ENCODE measurements at places on chromosomes 5 and 9. TPM values are rescaled to one million over a fixed set of nuclear protein-coding genes. Genes with fewer than 3 reads are reported as not detected.

- no peak for DNase-seq
These were observed 514.5 kb upstream of the RGMB start for GRCh38 chr5:98258939-98259338.

DNA sequence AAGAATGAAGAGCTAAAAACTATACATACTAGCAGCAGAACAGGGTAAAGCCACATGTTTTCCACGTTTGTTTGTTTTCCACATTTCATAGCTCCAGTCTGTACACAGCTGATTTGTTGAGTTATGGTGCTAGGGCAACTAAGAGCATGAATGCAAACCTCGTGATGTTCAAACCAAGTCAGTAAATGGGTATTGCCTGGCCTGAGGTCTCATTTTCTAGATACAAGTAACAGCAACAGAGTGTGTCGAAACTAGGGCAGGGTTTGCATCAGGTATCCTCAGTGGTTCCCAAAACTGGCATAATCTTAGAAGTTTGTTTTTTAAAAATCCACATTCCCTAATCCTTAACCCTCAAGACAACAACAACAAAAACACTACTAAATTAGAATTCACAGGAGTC, 89.3 kb downstream of the CEMIP2 start:
- no peak for DNase-seq

DNA sequence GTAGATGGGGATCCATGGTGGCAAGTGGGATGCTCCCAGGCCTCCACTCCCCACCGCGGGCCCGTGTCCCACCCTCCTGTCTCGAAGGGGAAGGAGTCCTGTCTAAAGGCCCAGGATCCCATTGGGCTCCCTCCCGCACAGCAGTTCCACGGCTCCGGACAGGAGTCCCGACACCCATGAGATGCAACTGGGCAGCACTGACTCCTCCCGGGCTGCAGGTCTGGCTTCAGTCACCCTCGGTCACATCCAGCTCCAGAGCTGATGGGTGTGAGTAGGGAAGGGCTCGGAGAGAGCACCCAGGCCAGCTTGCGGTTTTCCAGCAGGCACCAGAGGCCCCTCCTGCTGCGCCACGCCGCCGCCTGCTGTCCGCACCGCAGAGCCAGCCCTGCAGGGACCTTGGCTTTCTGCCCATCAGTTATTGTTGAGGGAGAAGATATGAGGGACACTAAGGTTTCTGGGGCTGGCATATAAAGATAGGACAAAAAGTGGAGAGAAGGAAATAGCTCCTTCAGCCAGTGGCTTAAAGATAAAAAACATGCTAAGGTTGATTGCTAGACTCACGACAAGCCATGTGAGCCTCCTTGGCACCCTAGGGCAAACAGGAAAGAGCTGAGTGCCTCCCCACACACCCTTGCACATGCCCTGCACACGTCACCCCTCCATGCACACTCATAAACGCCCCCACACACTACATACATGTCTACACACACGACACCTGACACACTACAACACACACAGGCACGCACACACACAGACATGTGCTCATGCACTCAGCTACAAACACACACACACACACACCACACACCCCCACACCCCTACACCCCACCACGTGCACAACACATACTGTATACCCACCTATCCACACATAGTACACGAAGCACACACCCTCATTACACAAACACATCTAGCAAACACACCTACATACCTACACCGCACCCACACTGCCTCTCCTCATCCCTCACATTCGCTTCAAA, 79.0 kb downstream of the AK8 start:
- DNase-seq = no peak

GRCh38 chr5:10702040-10702629, 58.9 kb downstream of the DAP start:
- peak; percentile 76 for DNase-seq

GRCh38 chr5:45295231-45295630, 400.9 kb downstream of the HCN1 start:
- no peak for DNase-seq

DNA sequence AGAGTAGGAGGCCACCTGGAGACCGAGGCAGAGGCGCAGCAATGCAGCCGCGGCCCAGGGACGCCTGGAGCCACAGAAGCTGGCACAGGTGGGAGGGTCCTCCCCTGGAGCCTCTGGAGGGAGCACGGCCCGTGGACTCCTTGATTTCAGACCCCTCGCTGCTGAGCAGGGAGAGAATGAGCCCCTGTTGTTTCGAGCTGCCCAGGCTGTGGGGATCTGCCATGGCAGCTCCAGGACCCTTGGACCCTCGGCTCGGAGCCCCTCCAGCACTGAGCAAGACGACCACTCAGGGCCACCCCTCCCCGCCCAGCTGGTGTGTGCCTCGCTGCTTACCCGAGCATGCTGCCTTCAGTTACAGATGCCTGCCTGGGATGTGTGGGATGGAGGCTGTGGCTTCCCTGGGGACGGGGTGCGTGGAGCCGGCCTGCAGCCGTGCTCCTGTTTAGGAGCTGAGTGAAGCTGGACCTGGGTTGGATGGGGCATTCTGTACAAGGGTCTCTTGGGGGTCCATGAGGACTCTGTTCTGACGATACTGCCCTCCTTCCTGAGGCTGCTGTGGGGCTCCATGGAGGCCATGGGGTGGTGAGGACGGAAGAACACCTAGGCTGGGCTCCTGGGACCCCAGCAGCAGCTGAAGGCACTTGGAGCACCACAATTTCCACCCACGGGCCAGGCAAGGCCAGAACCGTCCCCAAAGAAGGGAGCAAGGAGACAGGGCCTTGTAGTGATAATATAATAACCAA, 115.1 kb upstream of the LPCAT1 start:
- no peak for DNase-seq

DNA sequence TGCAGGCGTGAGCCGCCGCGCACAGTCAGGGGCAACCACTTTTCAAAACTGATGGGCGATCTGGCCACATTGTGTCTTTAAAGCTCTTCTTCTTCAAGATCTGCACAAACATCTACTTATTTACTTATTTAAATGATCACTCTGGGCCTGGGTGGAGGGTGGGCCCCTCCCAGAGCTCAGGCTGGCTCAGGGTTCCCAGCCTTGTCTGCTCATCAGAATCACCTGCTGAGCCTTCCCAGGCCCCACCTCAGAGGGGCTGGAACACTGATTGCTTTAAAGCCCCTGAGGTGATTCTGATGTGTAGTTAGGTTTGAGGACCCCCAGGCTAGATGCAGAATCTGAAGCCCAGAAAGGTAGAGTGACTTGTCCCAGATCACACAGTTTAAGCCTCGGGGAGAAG, 45.6 kb upstream of the DMRT1 start:
- no peak for DNase-seq

- no peak for DNase-seq
These were observed 81.0 kb downstream of the MRPL36 start for GRCh38 chr5:1718669-1719068.

- no peak for DNase-seq
These were observed 57.4 kb upstream of the CDH12 start for GRCh38 chr5:22910523-22910922.

DNA sequence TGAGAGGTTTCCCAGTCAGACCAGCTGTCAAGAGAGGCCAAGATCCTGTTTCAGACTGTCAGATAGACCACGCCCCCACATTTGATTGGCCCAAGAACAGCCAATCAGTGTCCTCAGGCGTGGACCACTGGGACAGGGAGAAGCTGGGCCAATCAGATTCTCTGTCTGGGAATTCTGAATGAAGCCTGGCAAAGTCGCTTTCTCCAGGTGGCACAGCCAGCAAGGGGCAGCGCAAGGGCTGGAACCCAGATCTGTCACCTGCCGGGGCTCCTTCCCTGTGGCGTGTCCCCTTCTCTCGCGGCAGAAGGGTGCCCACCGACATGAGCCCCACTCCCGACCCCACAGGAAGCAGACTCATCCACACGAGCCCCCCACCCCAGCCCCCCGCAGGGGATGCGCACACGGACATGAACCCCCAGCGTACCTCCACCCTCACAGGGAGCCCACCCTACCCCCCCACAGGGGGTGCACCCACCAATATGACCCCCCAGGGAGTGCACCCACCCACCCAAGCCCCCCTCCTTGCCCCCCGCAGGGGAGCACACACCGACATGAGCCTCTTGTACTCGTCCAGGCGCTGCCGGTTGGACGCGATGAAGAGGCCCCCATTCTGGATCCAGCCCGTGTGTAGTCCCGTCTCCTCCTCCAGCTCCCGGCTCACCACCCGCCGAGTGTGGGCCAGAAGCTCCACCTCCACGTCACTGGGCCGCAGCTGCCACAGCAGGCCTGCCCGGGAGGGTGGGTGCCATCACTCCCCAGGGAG, 6.1 kb downstream of the SARDH start:
- no peak for DNase-seq

DNA sequence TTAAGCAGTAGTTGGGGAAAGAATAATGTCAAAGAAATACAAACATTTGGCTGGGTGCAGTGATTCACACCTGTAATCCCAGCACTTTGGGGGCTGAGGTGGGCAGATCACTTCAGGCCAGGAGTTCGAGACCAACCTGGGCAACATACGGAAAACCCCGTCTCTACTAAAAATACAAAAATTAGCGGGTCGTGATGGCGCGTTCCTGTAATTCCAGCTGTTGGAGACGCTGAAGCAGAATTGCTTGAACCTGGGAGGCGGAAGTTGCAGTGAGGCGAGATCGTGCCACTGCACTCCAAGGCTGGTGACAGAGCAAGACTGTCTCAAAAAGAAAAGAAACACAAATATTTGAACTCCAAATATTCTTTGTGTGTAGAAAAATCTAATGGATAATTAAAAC, 4.7 kb downstream of the MATR3 start:
- no peak for DNase-seq

- DNase-seq = no peak
These were observed 11.3 kb downstream of the MYMK start for GRCh38 chr9:133513214-133514100.

DNA sequence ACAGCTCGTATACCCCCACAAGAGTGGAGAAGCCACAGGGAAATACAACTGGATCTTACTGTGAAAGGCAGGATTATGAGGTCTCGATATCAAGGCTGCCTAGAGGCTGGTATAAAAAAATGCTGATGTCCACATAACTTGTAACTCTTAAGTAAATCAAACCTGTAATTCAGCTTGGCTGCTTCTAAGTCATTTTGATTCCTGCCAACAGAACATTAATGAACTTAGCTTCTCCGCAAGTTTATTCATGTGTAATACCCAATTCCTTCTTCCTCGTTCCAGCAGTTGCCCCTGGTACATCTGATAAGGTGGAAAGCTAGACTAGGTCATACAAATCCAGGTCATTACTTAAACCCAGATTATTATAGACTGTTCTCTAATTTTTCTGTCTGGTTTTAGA, 16.4 kb upstream of the SMIM15 start:
- DNase-seq = no peak

DNA sequence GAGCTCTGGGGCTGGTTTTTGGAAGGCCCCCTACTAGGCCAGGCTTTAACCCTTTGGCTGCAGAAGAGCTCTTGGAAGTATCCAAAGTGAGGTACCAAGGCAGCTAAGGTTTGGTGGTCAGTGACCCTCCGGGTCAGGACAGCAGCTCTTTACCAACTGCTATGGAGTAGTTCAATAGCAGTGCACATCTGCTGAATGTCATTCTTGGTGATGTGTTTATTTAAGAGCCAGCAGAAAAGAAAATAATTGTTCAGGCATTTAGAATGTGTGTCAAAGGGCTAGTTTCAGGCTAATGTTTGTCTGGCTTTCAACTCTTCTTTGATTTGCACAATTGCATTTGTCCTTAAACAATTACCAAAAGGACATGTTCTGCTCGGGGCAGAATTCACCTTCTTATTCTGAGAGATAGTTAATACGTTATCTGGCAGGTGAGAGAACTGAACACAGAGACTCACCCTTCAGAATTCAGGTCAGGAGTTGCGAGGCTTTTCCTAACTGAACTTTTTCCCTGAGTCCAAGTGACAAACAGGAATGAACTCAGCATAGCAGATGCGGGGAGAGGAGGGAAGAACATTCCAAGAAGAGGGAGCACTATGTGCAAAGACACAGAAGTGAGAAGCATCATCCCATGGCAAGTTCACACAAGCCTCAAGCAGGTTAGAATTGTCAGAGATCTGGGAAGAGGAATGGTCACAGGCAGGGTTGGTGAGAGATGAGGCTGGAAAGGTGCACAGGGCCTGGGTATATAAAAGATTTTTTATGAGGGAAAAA, 556.7 kb upstream of the TLE4 start:
- no peak for DNase-seq

RNF183 gene
- 1.5 TPM for polyA plus RNA-seq

GARIN3 gene
- polyA plus RNA-seq = not detected

DAP gene
- polyA plus RNA-seq = 102 TPM

CRHBP gene
- polyA plus RNA-seq = 1.2 TPM

IFNW1 gene
- polyA plus RNA-seq = not detected

TXNDC8 gene
- not detected for polyA plus RNA-seq

RELL2 gene
- 7.1 TPM for polyA plus RNA-seq

All from pancreas (tissue), 10 donors.